Heart right ventricle (tissue), 16 donors: ENCODE measurements at places on chromosomes 1 and 21. TPM values are rescaled to one million over a fixed set of nuclear protein-coding genes. Genes with fewer than 3 reads are reported as not detected.
A peak's percentile ranks its signal among the peaks of the same experiment; 100 is the strongest.

SPRR2E gene
- total RNA-seq: not detected

TACSTD2 gene
- total RNA-seq: 0.26 TPM

GRCh38 chr1:212749821-212750535 is 41.6 kb downstream of the NSL1 start:
- DNase-seq: no peak

SPATA45 gene
- total RNA-seq: 0.56 TPM

DNA sequence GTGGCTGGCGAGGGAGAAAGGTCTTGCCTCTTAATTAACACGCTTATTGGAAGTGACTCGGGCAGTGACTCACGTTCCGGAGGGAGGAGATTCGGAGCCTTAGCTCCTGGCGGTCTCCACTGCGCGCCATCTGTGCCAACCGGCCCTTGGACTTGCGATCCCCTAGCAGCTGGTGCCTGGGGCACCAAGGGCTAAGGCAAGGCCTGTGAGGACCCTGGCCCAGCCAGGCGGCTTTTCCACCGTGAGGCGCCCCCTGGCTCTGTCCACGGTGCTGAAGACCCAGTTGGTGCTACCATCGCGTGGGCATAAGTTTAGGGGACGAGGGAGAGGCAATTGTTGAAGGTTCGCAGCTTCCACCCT is 1.3 kb upstream of the SYT6 start:
- no peak for DNase-seq

- DNase-seq: no peak
Observed at GRCh38 chr1:208864366-208864965, 620.3 kb upstream of the PLXNA2 start.

SUCO gene
- total RNA-seq: 26.6 TPM

DNA sequence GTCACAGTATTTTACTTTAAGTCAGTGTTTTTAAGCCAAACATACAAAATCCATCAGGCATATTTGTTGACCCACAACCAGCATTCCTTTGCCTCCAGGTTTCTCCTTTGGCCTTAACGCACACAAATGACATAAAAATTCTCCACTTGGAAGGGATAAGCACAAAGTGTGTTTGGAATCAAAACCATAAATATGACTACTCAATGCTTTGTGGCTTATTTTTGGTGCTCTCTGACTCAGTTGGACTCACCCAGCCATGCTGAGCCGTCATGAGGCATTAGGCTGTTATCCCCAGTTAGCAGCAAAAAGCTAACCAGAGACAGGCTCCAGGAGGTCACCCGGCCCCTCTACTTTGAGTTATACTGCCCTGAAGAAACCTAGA is 948 bp downstream of the PRUNE1 start:
- no peak for DNase-seq

- no peak for DNase-seq
Observed at GRCh38 chr1:18635070-18635577, 4.5 kb downstream of the PAX7 start.

SLC27A3 gene
- total RNA-seq: 9.0 TPM

DDI2 gene
- 28.7 TPM for total RNA-seq

KCND3 gene
- total RNA-seq: 14.7 TPM

OR2T29 gene
- not detected for total RNA-seq

GRCh38 chr1:3244927-3245315 is 175.9 kb downstream of the PRDM16 start:
- no peak for DNase-seq

PGBD5 gene
- total RNA-seq: 11.0 TPM

DNA sequence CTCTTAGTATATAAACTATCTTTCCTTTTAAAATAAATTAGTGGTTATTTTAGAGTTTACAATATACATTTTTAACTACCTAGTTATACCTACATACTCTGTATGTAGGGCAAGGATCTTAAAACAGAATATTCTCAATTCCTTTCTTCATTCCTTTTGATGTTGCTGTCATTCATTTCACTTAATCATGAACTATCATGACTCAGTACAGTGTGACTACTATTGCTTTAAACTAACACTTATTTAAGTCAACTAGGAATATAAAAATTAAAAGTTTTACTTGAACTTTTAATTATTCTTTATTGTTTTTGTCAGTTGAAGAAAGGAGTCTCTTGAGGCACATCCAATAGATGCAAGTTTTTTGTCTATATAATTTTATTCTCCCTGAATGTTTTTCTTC is 726.4 kb downstream of the BRINP3 start:
- no peak for DNase-seq

MYOM3 gene
- 347 TPM for total RNA-seq

LRRC39 gene
- total RNA-seq: 145 TPM

DNA sequence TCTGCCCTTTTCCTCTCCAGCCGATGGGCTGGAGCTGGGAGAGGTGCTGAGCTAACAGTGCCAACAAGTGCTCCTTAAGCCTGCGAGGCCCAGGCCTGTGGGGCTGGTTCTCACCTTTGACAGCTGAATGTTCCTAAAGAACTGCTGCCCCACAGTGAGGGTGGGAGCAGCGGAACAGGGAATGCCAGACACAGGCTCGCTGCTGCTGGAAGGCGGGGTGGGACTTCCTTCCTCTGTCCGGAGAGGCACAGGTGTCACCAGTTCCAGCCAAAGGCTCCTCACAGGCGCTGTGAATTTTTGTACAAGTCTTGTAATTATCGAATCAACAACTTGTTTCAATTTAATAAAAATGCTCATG is 47.1 kb downstream of the COQ8A start:
- no peak for DNase-seq

- DNase-seq: peak; percentile 30
Observed at GRCh38 chr1:153509729-153510354, 25.9 kb downstream of the S100A6 start.
